Ascending aorta (tissue), 2 donors: ENCODE measurements at places on chromosomes 3 and 15.

GRCh38 chr15:79736435-79737000 lies 160.3 kb downstream of the MTHFS start:
- DNase-seq: no peak

- DNase-seq: no peak
Observed at GRCh38 chr3:9760779-9761505, 8.8 kb downstream of the CAMK1 start.

- no peak for DNase-seq
Observed at GRCh38 chr15:77468896-77469295, 48.2 kb downstream of the HMG20A start.

DNA sequence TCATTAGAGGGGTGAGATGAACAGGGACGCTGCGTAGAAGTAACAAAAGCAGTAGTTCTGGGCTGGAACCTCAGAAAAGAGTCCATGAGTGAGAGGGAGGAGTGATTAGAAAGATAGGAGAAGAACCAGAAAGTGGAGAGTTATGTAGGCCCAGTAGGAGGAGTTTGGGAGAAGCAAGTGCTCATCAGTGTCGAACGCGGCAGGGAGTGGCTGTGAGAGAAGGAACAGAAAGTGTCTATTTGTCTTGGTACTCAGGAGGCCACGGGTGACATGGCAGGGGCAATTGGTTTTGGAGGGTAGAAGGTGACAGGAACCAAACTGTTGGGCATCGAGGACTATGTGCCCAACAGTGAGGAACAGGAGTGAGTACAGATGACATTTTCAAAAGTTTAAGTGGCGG lies 1.3 kb upstream of the INSYN1 start:
- DNase-seq: no peak

GRCh38 chr15:38085114-38085513 lies 150.7 kb downstream of the TMCO5A start:
- DNase-seq: no peak

- DNase-seq: no peak
Observed at GRCh38 chr3:167691366-167691765, 37.6 kb upstream of the WDR49 start.

DNA sequence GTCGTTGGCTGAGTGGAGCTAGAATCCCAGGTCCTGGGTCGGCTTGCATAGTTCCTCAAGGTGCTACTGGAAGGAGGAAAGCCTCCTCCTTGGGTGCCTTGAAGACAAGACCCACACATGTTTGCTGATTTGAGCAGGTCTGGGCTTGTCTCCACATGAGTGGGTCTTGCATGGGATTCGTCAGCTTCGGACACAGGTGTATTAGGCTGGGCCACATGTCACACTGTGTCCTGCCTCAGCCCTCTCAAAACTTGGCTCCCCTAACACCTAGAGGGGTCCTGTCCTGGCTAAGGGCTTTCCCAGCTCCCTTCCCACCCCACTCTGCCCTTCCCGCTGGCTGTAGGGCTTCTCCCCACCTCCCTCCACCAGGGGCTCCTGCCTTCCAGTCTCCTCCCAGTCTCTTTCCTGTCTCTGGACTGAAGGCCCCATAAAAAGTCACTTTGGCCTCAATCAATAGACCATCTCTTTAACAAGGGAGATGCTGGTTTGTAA lies 73.0 kb upstream of the ADPGK start:
- DNase-seq: no peak

- no peak for DNase-seq
Observed at GRCh38 chr15:42072141-42072685, 22.1 kb downstream of the PLA2G4D start.

GRCh38 chr3:151024339-151024738 lies 51.8 kb upstream of the CLRN1 start:
- DNase-seq: no peak
